ENCODE measurements at places on chromosomes 11 and 22. TPM values are rescaled to one million over a fixed set of nuclear protein-coding genes. Genes with fewer than 3 reads are reported as not detected.

- no peak for DNase-seq
Measured at GRCh38 chr11:67522844-67523555, at the start of gene CABP2. CABP2 (minus strand) TSS chr11:67523446; CDS start chr11:67523326, 120 bp downstream.

Gene FAM180B
- total RNA-seq = not detected

Gene KRTAP5-1
- not detected for total RNA-seq

Gene C22orf15
- total RNA-seq = not detected

Gene DYNC2H1
- total RNA-seq = 2.2 TPM

- DNase-seq = no peak
Measured at GRCh38 chr22:30733181-30733631, 38.5 kb downstream of the OSBP2 start.

DNA sequence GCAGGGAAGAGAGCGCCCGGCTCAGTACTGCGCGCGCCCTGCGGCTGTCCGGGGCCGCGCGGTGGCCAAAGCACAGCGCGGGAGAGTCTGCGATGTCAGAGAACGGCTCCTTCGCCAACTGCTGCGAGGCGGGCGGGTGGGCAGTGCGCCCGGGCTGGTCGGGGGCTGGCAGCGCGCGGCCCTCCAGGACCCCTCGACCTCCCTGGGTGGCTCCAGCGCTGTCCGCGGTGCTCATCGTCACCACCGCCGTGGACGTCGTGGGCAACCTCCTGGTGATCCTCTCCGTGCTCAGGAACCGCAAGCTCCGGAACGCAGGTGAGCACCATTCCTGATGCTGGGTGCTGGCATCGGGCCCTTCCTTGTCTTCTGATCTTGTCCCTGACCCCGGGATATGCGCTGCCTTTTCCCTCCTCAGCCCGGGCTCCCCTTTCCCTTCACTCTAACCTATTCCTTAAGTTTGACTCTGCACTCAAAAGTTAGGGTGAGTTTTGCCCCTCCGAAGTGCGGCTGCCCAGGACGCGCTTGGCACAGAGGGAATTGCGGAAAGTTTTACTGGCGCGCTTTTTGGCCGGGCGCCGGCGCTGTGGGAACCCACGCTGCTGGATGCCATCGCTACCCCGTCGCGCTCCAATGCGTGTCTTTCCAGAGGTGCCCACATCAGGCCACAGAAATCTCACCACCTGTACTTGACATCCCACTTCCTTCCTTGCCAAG, at the start of gene MTNR1B:
MTNR1B (plus strand) TSS at position 18 of the 714 bp plus-strand sequence; CDS start at position 93, 75 bp downstream.
- no peak for DNase-seq

GRCh38 chr11:640021-640706, 3.1 kb downstream of the DRD4 start:
- DNase-seq = no peak

Gene LIF
- total RNA-seq = 5.5 TPM

DNA sequence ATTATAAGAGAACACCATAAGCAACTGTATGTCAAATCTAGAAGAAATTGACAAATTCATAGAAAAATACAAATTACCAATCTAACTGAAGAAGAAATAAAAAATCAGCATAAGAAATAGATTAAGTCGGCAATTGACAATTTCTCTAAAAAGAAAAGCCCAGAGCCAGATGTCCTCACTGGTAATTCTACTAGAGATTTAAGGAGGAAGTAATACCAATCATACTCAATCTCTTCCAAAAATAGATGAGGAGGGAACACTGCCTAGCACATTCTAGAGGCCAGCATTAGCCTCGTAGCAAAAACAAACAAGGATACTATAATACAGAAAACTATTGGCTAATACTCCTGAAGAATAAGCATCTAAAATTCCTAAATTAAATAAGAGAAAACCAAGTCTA, 40.4 kb upstream of the IGLL5 start:
- no peak for DNase-seq

- peak; percentile 85 for DNase-seq
Measured at GRCh38 chr22:42919199-42919598, 62.1 kb upstream of the ARFGAP3 start.

GRCh38 chr22:23529166-23530103, 50.7 kb downstream of the IGLL1 start:
- no peak for DNase-seq

GRCh38 chr11:32529994-32530588, 53.5 kb upstream of the EIF3M start:
- DNase-seq = no peak

GRCh38 chr11:118911880-118912741, 13.6 kb downstream of the BCL9L start:
- peak; percentile 78 for DNase-seq

- no peak for DNase-seq
Measured at GRCh38 chr11:111548525-111548924, 8.0 kb downstream of the LAYN start.

Gene FOLR3
- total RNA-seq = not detected

- no peak for DNase-seq
Measured at GRCh38 chr11:108824545-108824944, 159.7 kb downstream of the DDX10 start.

Gene KCNJ5
- not detected for total RNA-seq

Measured in SJSA1 (cell line).